ENCODE measurements at places on chromosomes 16 and 17.

- DNase-seq, result no peak
These were observed 10.6 kb downstream of the KSR1 start for GRCh38 chr17:27466743-27467375.

DNA sequence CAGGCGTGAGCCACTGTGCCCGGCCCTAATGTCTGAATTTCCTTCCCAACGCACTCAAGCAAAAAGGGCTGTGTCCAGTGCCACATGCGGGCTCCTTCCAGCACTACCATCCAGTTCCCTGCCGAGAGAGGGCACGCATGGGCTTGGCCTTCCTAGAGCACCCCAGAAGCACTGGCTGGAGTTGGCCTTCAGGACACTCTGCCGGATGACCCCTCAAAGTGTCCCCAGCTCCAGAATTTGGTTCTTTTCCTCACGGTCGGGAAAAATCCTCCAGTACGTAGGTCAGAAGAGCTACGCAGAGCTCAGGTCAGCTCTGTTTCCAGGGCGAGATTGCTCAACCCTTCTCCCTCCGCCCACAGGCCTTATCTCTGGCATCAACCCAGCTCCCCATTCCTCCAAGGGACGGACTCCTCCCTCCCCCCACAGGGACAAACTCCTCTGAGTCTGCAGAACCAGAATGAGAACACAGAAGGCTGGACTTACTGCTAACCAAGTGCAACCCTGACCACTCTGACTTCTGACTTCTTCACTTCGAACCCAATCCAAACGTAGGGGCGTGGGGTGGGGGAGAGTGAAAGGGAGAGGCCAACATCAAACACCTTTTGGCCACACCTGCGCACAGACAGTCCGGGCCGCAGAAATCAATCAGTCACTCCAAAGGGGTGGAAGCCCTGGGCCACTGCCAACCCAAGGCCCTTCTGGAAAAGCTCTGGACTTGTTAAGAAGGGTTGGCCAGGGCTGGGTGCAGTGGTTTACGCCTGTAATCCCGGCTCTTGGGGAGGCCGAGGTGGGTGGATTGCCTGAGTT is 3.6 kb downstream of the CDC42EP4 start:
- DNase-seq, result no peak

DNA sequence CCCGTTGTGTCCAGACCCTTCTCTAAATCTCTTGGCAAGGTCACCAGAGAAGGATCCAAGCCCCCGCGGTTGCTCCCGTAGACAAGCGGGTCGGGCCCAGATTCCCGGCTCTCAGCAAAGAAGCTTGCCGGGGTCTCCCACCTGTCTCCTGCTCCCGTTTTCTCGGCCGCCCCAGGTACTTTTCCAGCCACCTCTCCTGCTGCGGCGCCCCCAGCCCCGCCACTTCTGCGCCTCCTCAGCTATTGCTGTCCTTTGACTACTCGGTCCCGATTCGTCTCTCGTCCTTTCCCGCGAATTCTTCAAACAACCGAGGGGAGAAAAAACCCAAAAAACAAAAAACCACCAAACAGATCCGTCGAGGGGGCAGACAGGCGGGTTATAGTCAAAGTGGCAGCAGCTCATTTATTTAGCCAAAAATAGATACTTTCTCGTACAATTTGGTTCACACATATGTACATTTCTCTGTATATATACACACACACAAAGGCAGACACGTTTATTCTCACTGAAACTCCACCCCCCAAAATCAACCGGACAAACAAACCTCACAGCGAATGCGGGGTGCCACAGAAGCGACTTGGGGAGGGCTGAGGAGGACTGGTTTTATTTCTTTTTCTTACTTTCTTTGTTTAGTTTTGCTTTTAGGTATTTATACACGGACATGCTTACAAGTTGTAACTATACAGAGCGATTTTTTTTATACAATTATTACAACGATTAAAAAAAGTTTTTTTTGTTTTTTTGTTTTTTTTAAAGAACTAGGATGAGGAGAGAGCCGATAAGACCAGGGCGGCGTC is 3.5 kb downstream of the IRX3 start:
- DNase-seq, result no peak

DNA sequence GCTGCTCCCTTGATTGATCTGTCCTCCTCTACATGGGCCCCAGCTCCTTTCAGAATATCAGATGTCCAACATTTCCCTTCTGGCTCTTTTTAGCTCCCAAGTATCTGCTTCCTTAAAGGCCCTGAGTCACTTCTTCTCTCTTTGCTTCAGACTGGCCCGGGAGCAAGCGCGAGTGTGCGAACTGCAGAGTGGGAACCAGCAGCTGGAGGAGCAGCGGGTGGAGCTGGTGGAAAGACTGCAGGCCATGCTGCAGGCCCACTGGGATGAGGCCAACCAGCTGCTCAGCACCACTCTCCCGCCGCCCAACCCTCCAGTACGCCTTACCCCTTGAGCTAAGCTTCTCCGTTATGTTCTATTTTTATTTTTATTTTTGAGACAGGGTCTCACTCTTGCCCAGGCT is 12.3 kb downstream of the CNTROB start:
- DNase-seq, result no peak

DNA sequence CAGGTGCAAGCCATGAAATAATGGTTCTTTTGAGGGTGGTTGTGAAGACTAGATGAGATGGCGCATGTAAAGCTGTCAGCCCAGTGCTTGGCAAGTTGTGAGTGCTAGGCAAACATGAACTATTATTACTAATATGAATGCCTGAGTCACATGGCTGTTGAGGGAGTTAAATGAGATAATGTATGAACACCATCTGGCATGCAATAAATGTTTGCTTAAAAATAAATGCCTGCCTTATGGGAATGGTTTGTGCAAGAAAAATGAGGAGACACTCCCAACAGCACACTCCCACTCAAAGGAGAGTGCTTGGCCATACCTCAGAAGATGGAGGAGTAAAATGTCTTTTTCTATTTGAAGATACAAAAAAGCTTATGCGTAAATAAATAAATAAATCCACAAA is 3.6 kb downstream of the MAPK3 start:
- DNase-seq, result no peak

DNA sequence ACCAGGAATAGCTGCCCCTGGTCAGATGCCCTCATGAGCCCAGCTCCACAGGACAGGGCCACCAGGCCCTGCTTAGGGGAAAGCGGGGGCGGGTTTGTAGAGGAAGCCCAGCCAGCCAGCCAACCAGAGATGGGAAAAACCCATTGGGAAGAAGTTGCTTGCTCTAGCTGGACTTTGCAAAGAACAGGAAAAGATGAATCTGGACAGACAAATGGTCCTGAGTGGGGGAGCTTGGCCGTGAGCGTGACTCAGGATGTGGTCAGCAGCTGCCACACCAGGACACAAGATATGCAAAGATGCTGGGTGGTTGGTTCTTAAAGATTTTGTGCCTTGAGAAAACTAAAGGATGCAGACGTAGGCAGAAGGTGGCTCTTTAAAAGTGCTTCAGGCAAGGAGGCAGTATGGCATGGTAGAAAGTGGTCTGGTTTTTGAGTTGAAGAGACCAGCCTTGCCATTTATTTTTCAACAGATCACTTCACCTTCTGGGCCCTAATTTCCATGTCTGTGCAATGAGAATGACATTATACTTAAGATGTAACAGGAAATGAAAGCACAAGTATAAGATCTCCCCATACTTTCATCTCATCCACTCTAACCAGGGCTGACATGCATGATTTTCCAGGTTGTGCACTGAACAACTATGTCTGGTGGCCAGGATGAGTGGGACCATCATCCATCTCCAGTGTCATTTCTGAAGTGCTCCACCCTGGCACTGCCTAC is 27.8 kb upstream of the HEATR6 start:
- DNase-seq, result no peak

- DNase-seq, result no peak
These were observed 596.6 kb upstream of the CDH5 start for GRCh38 chr16:65769776-65770438.

DNA sequence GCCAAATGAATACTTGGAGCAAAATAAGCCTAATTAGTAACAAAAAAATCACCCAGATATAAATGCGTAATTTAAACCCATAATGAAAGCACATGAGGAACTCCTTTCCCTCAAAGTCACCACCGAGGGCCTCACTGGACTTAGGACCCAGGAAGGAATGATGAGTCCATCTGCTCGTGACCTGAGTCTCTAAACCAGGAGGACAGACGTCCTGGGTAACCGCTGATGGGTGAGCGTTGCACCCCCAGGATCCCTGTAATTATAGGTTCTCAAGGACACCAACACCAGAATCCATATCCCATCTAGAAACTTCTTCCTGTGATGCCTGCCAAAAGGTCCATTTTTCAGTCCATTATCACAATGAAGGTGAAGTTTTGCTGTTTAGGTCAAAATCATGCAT is 121.4 kb downstream of the ZNF778 start:
- no peak for DNase-seq

DNA sequence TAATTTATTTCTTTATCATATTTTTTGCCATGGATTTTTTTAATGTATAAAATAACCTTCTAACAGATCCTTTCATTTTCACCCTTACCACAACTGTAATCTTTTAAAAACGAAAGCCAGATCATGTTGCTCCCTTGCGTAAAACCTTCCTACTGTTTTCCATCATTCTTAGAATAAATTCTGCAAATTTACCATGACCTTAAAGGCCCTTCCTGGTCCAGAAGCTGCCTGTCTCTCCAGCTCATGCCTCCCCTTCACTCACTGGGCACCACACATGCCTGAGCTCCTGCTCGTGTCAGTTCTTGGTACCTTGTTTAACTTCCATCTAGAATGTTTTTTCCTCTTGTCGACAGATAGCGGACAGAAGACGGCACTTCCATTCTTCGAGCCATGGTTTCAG is 245.0 kb upstream of the CDH5 start:
- DNase-seq, result no peak

DNA sequence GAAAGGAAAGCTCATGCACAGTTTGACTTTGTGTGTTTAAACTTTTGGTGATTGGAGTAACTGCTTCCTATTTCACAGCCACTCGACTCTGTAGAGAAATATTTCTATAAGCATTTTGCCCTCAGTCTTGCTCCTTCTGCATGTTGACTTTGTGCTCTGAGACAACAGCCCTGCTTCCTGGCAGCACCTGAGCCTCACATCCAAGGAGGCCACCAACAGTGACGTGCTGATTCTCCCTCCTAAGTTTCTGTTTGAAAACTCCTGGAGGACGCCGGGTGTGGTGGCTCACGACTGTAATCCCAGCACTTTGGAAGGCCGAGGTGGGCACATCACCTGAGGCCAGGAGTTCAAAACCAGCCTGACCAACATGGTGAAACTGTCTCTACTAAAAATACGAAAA is 23.9 kb upstream of the WSB1 start:
- no peak for DNase-seq

DNA sequence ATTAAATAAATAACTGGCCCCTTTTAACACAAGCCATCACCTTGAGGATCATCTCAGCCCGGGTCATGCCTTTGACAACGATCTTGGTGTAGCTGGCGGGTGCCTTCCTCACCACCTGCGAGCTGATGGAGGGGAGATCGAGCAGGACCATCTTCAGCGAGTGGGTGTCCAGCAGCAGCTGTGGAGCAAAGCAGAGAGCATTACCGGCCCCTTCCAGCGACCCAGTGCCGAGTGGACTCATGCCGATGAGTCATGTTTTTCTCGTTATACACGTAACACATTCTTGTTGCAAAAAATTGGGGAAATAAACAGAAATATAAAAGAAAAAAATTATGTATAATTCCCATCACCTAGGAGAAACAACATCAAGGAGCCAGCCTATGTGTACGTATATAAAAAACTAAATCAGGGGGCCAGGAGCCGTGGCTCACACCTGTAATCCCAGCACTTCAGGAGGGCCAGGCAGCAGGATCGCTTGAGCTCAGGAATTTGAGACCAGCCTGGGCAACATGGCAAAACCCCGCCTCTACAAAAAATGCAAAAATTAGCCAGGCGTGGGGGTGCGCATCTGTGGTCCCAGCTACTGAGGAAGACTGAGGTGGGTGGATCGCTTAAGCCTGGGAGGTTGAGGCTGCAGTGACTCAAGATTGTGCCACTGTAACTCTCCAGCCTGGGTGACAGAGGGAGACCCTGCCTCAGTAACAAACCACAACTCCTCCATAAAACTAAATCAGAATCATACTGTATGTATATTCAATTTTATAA is 169.1 kb upstream of the RPH3AL start:
- DNase-seq, result no peak

- no peak for DNase-seq
These were observed 578 bp downstream of the PGAP6 start for GRCh38 chr16:381012-381788.

GRCh38 chr17:57666946-57667345 is 78.2 kb downstream of the CCDC182 start:
- DNase-seq, result no peak

- no peak for DNase-seq
These were observed 4.1 kb downstream of the FOXJ1 start for GRCh38 chr17:76137001-76137350.

DNA sequence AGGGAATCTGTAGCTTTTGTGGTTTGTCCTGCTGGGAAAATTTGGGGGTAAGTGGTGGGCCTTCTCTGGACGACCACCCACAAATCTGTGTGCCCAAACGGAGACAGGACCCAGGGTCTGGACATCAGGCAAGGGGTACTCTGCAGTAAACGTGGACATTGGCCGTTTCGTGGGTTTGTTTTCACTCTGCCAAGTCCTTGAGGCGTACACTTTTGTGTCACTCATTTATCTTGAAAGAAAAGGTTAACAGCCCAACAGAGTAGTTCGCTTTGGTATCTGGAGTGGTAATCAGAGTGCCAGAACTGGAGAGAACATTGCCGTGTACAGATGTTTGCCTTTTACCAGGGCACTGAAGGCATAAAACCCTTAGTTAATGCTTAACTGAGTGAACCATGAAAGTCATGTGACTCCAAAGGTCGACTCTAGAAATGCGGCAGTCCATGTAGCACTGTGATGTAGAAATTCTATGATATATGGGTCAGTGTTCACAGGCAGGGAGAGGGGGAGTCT is 15.4 kb downstream of the NAA60 start:
- DNase-seq, result no peak

DNA sequence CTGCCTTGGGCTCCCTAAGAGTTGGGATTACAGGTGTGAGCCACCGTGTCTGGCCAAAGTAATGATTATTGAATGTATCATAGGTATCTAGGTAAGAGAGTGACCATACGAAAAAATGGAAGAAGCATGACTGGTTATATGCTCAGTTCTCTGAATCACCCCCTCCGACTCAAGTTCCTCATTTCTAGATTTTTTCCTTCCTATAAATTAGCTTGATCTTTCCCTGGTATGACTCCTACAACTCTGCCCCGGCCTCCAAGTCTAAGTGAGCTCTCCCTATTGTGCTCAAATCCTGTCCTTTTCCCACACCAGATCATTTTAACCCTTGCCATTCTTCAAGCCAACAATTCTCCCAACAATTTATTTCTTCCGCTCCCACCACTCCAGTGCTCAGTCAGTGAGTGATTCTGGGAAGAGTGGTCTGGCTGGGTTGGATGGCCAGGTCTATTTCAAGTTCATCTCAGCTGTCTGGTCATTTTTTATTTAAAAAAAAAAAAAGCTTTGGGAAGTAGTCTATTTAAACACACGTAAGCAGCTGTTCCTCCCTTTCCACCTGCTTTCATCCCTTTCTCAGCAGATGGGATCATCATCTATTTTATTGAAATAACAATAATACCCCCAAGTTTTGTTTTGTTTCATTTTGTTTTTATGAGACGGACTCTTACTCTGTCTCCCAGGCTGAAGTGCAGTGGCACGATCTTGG is 120.2 kb upstream of the HS3ST2 start:
- DNase-seq, result no peak

GRCh38 chr16:89749637-89750036 is 28.3 kb downstream of the ZNF276 start:
- DNase-seq, result no peak
